HL-60 (cell line): ENCODE measurements at places on chromosomes 2 and 18.

DNA sequence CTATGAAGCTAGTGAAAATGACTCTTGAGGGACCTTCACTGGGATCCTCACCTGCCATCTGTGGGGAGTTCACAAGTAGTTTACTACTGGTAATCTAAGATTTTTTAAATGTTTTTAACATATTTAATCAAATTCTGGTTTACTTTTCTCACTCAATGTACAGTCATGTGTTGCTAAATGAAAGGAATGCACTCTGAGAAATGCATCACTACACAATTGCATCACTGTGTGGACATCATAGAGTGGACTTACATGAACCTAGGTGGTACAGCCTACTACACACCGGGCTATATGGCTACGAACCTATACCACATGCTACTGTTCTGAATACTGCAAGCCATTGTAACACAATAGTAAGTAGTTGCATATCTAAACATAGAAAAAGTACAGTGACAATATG, 528.0 kb downstream of the BCL11A start:
- DNase-seq = no peak

- DNase-seq = no peak
Observed at GRCh38 chr2:240413813-240414429, 21.5 kb upstream of the GPC1 start.

- DNase-seq = no peak
Observed at GRCh38 chr18:78589916-78590437, 389.6 kb upstream of the SALL3 start.

DNA sequence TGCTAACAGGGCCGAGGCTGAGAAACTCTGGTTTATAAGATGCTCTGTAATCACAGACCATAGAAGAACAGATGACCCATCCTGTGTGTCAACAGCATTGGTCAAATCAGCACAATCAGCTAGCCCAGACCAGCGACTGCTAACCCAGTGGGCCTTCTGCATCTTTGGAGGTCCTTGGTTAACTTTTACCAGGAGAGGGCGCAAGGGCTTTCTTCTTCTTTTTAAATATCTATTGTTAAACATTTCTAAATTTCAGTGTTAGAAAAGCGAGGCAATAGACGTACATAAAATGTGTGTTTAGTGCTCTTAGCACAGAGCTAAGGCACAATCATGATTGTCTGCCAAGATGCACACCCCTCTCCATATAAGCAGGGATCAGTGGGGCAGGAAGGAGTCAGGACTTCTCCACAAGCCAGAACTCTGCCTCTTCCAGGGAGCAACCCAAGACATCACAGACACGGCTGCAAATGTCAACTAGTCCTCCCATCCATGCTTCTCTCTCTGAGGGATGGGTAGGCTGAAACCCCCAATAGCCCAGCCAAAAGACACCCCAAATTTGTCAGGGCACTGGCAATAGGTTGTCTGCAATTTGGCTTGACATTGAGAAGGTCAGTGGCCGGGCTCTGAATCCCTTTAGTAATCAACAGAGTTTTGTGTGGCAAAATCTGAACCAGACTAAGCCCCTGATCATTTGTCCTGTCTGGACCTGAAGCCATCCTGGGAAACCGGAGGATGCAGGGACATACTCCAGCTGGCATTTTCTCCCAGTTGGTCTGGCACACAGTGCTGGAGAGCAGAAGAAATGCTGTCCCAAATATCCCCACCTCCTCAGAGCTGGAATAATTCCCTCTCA, 188.2 kb downstream of the BCL2 start:
- DNase-seq = no peak

- no peak for DNase-seq
Observed at GRCh38 chr2:189610700-189611099, 30.1 kb upstream of the SLC40A1 start.

- DNase-seq = no peak
Observed at GRCh38 chr2:239068411-239068810, 220.5 kb downstream of the TWIST2 start.

- DNase-seq = peak; percentile 96
Observed at GRCh38 chr2:10382354-10383061, 65.6 kb downstream of the ODC1 start.

GRCh38 chr2:72325592-72326422, 178.1 kb upstream of the CYP26B1 start:
- DNase-seq = peak; percentile 6

DNA sequence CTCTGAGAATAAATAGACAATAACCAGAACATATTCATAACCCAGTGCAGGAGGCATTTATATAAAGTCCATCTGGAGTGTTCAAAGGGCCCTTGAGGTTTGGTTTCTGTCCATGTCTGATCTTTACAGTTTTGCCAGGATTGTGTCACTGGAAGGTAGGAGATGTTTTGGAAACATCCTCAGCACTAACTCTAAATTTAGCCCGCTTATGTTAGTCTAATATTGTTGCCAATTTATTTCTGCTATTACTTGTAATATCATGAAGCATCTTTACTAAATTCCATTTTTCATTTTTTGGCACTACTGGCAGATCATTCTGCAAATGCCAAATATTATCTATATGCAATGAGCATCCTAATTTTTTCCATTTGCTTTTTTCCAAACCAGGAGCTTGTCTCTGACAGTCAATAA, 22.4 kb upstream of the REV1 start:
- no peak for DNase-seq

DNA sequence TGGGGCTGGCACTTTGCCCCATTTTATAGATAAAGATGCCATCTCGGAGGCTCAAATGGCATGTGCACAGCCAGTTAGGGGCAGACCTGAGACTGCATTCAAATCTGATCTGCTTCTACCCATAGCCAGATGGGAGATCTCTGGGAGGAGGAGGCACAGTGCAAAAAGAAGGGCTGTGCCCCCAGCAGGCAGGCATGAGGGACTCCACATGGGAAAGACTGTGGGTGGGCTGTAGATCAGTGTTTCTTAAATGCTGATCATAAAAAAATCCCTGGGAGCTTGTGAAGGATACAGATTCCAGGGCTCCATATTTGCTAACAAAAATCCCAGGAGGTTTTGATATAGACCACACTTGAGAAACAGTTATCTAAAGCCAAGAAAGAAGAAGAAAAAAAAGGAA, 15.2 kb downstream of the PAX8 start:
- no peak for DNase-seq
